GM18507 (cell line): ENCODE measurements at places on chromosomes 6 and 20.

- DNase-seq = no peak
These were observed 66.4 kb downstream of the PHF20 start for GRCh38 chr20:35838205-35838604.

GRCh38 chr20:46946181-46946624 lies 51.6 kb downstream of the EYA2 start:
- DNase-seq = no peak

DNA sequence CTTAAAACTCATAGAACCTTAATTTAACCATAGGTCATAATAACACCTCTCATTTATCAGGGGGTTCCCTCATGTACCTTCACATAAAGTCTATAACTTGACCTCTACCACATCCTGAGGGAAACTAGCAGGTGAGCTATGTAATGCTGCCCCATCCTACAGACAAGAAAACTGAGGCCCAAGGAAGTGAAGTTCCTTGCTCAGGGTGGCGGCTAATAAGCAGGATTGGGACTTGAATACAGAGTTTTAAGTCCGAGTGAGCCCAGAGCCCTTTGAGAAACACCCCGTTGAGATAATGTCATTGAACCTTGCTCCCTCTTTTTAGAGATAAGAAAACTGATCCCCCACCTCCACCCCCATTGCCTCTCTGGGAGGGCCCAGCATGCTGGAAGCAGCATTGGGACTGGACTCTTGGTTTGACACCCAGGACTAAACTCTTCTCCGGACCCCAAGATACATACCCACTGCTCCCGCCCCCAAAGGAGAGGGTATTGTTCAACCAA lies 429 bp downstream of the BNIP5 start:
- no peak for DNase-seq

- DNase-seq = no peak
These were observed 666.6 kb upstream of the CITED2 start for GRCh38 chr6:140041056-140041455.

DNA sequence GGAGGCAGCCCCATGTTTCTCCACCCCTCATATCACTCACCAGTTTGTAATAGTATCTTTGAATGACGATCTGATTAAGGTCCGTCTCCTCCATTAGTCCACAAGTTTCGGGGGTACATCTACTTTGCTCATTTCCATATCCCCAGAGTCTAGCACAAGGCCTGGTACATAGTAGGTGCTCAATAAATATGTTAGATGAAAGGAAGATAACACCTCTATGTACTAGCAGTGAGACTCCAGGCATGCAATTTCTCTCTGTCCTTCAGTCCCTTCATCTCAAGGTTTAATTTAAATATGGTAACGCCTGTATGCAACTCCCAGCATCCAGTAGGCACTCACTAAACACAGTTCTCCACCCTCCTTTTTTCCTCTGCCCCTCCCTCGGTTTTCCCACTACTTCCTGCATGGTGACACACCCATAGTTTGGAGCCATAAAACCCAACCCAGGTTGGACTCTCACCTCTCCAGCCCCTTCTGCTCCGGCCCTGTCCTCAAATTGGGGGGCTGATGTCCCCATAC lies 461 bp upstream of the HNF4A start:
- no peak for DNase-seq

DNA sequence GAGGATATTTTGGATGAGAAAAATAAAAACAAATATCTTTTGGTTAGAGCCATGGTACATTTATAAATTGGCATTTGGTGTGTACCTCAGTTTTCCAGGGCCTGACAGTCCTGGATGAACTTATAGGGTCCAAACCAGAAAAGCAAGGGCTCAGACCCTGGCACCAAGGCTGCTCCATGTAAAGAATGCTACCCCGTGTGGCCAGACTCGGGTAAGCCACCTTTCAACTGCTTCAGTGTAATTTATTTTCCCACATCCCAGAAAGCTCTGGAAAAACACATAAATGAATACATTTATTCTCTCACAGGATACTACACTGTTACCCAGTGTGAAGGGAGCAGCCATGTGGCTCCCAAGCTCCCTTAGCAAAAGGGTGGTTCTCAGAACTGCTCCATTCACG lies 13.8 kb downstream of the MRPL14 start:
- DNase-seq = no peak

- no peak for DNase-seq
These were observed at the start of gene DPPA5 for GRCh38 chr6:73353636-73354593. Gene DPPA5 (minus strand): TSS chr6:73354276. CDS start chr6:73354225, 51 bp downstream.
